ENCODE measurements at places on chromosomes 4 and X. TPM values are rescaled to one million over a fixed set of nuclear protein-coding genes. Genes with fewer than 3 reads are reported as not detected.

The STOX2 gene
- 3.4 TPM for total RNA-seq

The MAP7D2 gene
- total RNA-seq: 6.1 TPM

The TMPRSS11B gene
- not detected for total RNA-seq

The ZNF141 gene
- total RNA-seq: 2.7 TPM

The ZBTB33 gene
- 12.1 TPM for total RNA-seq

The PDCL2 gene
- total RNA-seq: not detected

The AMMECR1 gene
- total RNA-seq: 7.6 TPM

The UGT2A3 gene
- total RNA-seq: not detected

The RNF212 gene
- 2.1 TPM for total RNA-seq

The XAGE1A gene
- not detected for total RNA-seq

The MAGEA10 gene
- 0.13 TPM for total RNA-seq

The EDNRA gene
- total RNA-seq: 0.30 TPM

The H2BW2 gene
- total RNA-seq: not detected

The SSX4 gene
- total RNA-seq: not detected

The EFHC2 gene
- total RNA-seq: 0.25 TPM

The STPG2 gene
- total RNA-seq: not detected

The OCIAD1 gene
- total RNA-seq: 122 TPM

The FAAH2 gene
- total RNA-seq: not detected

The PHEX gene
- 0.34 TPM for total RNA-seq

The HMX1 gene
- total RNA-seq: 0.16 TPM

The TEX13C gene
- total RNA-seq: not detected

The NDST4 gene
- total RNA-seq: not detected

The TXLNG gene
- total RNA-seq: 15.6 TPM

The AMBN gene
- not detected for total RNA-seq

The SPANXB1 gene
- 1.9 TPM for total RNA-seq

The SH3TC1 gene
- 8.8 TPM for total RNA-seq

The FAM53A gene
- 0.69 TPM for total RNA-seq

The CT83 gene
- total RNA-seq: not detected

The FGB gene
- 13.0 TPM for total RNA-seq

The SPATA4 gene
- total RNA-seq: not detected

The IL1RAPL2 gene
- total RNA-seq: not detected

The TMEM255A gene
- 0.11 TPM for total RNA-seq

The TRIM60 gene
- total RNA-seq: not detected

The PROM1 gene
- 0.34 TPM for total RNA-seq

The NWD2 gene
- total RNA-seq: not detected

The PAGE1 gene
- not detected for total RNA-seq

The DNAAF6 gene
- total RNA-seq: not detected

The BEX1 gene
- not detected for total RNA-seq

The TRAM1L1 gene
- total RNA-seq: 0.32 TPM

The AFM gene
- not detected for total RNA-seq

The QRFPR gene
- not detected for total RNA-seq

The IL3RA gene
- 0.30 TPM for total RNA-seq

The COL4A5 gene
- total RNA-seq: 16.0 TPM

The LDOC1 gene
- total RNA-seq: 101 TPM

The NSUN7 gene
- 0.40 TPM for total RNA-seq

The GLRA2 gene
- not detected for total RNA-seq

The PPARGC1A gene
- total RNA-seq: 0.06 TPM

The CXCL8 gene
- total RNA-seq: 17.8 TPM

The ARHGAP24 gene
- total RNA-seq: 4.6 TPM

The UGT8 gene
- total RNA-seq: 0.13 TPM

The PNMA6A gene
- 4.8 TPM for total RNA-seq

The XPNPEP2 gene
- total RNA-seq: not detected

The CENPE gene
- total RNA-seq: 8.6 TPM

The CPLX1 gene
- total RNA-seq: 0.50 TPM

The PAGE4 gene
- total RNA-seq: not detected

The SOWAHD gene
- 0.20 TPM for total RNA-seq

The HGFAC gene
- total RNA-seq: 0.18 TPM

The LIMCH1 gene
- 32.2 TPM for total RNA-seq

The SSX2 gene
- total RNA-seq: not detected
